Glomerular endothelial cell (primary cell): ENCODE measurements at places on chromosomes 16 and 17.

GRCh38 chr17:28317966-28318758 lies 838 bp upstream of the TMEM97 start:
- DNase-seq = no peak

DNA sequence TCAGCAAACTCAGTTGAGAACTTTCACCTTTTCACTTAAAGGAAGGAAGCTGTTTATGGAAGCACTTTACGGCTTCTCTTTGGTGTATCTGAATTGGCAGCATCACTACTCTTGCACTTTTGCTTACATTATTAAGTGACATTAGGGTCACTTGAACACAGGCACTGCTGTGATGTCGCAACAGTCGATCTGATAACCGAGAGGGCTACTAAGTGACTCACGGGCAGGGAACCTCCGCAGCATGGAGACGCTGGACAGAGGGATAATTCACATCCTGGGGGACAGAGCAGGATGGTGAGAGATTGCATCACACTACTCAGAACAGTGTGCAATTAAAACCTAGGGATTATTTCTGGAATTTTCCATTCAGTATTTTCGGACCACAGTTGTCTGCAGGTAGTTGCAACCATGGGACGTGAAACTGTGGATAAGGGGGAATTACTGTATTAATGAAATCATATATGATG lies 56.5 kb downstream of the DNAH2 start:
- no peak for DNase-seq

GRCh38 chr16:62853887-62854286 lies 817.6 kb upstream of the CDH8 start:
- no peak for DNase-seq

- no peak for DNase-seq
Observed at GRCh38 chr16:89700649-89701424, 668 bp downstream of the SPATA2L start.

DNA sequence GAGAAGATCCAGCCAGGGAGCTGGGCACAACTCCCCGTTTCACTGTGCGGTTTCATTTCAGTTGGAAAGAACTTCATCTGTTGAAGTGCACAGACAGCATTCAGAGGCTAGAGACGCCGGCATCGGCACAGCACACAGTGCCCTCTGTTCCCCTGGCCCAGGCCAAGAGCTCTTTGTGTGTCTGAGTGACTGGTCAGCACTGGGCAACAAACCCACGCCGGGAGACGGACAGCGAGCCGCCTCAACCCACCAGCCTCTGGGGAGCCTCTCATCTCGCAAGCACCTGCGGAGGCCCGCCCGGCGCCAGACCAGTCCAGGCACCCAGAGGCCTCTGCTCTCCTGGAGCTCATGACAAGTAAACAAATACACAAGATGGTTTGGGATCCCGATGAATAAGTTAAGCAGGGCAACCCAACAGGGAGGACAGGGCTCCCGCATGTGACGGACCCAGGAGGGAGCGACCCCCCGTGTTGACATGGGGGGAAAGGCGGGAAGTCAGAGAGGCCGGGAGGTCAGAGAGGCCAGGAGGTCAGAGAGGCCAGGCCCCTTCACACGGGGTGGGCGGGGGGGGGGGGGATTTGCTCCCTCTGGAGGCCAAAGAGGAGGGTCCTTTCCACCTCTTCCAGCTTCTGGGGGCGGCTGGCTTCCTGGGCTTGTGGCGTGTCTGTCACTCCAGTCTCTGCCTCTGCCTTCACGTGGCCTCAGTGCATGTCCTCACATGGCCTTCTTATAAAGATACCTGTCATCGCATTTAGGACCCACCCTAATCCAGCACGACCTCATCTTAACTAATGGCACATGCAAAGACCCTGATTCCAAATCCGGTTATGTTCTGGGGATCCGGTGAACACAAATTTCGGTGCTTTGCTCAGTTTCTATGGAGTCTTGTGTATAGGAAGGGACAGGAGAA lies 25.8 kb upstream of the KLHDC4 start:
- DNase-seq = no peak

DNA sequence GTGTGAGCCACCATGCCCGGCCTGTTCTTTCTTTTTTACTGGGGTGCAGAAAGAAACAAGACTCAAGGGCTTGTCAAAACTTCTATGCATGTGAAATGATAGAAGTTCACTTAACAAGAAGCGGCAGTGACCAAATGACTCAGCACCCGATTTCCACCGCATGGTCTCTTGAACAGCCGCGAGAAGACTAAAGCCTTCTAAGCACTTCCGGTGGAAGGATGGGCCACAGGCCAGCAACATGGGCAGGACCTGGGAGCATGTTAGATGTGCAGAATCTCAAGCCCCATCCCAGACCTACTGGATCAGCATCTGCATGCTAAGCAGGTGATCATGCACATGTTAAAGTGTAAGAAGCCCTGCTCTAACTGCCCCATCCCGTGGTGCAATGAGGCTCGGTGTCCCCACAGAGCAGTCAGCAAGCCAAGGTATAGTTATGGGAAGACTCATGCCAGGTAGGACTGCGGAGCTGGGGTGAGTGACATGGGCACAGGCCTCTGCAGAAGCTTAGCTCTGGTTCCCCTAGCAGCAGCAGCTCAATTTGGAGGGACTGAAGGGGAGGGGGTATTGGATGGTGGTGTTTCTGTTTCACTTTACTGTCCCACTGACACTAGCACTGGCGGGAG lies 88.5 kb upstream of the HNF1B start:
- DNase-seq = no peak

- no peak for DNase-seq
Observed at GRCh38 chr16:4618645-4619418, 4.1 kb upstream of the UBALD1 start.

GRCh38 chr17:51682115-51682514 lies 421.8 kb downstream of the UTP18 start:
- no peak for DNase-seq

- DNase-seq = no peak
Observed at GRCh38 chr16:54938212-54939028, 7.8 kb downstream of the IRX5 start.

- no peak for DNase-seq
Observed at GRCh38 chr17:31068291-31068690, 26.5 kb upstream of the NF1 start.

- DNase-seq = no peak
Observed at GRCh38 chr16:75224306-75225082, 5.7 kb downstream of the CTRB1 start.

GRCh38 chr16:14434860-14435259 lies 195.2 kb downstream of the PARN start:
- no peak for DNase-seq
